ENCODE measurements at places on chromosomes 13 and 19.

GRCh38 chr13:23570921-23571315 lies 706 bp downstream of the TNFRSF19 start:
- DNase-seq, result no peak

DNA sequence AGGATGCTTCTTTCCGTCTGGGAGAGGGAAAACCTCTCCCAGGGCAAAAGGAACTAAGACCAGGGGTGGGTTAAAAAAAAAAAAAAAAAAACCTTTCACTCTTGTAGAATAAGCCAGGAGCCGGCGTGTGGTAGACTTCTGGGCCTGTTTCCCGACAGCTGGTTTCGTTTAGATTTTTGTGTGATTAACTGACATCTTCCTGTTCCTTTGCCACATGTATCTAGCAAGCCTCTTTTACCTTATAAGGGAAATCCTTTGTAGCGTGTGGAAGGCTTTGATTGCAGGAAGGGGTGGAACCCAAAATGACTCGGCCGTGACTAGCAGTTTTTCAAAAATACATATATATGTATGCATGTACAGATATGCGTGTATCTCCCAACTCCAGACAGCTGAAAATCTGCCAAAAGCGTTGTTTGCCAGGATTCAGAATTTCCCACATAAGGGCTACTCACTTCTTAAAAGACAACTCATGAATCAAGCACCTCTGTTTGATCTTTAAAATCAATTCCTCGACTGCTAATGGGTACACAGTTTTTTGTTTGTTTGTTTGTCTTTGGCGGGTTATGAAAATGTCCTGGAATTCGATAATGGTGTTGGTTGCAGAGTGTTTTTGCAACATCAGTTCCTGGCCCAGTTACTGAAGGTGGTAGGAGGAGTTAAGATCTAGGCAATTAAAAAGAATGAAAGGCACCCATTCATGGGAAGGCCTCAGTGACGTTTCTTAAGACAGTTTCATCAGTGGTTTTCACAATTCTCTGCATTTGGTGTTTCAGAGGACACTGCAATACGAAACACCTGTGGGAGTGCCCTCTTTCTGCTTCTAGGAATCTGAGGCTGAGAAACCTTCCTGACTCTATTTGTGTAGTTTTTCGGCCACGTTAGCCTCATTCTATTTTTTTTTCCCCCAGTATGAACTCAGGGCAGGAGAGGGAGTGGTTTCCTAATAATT lies 2.7 kb downstream of the TPM4 start:
- DNase-seq, result peak; percentile 48

DNA sequence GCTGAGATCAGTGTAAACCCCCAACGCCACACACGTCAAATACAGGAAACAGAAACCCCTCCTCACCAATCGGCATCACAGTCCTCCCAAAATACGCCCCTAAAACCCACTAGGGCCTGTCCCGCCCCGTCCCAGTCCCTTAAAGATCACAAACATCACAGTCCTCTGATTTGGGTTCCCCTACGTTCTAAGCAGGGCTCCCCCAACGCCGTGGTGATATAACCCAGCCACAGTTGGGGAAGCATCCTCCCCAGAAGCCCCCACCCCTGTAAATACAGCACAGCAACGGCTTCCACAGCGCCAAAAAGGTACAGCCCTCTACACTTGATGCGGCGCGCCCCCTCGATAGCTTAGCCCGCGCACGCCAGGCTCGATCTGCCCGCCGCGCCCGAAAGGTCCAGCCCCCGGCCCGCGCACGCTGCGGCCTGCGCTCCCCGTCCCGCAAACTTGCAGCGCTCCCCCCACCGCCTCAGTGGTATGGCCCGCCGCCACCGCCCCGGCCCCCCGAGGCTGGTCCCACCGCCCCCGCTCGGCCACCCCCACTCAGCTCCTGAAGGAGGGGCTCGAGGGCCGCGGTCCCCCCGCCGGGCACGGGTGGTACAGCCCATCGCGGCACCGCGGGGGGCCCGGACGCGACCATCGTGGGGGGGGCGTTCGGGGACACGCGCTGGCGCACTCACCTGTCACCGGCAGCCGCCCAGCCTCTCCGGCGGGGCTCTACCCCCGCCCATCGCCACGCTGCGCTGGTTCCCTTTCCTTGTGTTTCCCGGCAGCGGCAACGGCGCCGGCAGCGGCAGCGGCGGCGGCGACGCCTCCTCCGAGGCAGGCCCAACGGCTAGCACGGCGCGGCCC lies at the start of gene AKT2:
Gene AKT2 (minus strand): TSS at position 845 of the 852 bp plus-strand sequence. CDS start 20,078 bp downstream, outside the sequence.
- DNase-seq, result peak; percentile 51

DNA sequence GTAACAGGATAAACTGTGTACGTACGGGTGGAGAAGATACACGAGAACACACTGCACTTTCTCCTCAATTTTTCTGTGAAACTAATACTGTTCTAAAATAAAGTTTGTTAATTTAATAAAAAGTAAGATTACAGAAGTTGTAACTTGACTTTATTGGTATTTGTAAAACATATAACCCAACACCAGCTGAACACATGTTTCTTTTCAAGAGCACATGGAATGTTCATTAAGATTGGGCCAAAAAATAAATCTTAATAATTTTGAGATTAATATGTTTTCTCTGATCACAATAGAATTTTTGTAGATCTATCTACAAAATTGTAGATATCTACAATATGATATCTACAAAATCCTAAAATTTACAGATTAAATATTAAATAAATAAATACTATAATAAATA lies 55.1 kb upstream of the ZNF599 start:
- no peak for DNase-seq

GRCh38 chr13:67353031-67353430 lies 122.9 kb upstream of the PCDH9 start:
- no peak for DNase-seq

DNA sequence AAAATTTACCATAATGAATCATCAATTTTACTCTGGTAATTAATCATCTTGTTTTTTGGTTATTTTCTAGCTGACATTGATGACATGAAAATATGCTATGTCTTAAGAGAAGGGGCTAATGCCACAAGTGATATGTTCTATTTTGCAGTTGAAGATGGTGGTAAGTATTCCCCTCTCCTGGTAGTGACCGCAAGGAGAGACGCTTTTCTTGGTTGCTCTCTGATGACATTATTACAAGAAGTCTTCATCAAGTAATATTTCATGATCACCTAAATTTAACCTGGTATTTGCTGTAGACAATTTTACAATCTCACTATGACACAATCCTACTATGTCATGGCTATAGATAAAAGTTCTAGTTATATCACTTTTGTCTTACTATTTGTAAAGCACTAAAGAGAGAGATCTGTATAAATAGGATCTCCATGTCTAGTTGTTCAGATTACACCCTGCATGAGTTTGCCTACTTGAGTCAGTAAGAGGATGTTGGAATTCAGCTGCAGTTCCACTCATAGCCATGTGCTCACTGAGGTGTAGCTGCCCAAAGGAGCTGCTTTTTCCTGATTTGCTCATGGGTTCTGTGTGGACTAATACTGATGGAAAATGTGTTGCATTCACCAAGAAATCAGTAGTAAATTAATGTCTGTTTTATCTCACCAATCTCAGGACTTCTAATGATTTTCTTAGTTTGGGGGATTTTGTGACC lies 10.9 kb downstream of the FREM2 start:
- DNase-seq, result no peak

DNA sequence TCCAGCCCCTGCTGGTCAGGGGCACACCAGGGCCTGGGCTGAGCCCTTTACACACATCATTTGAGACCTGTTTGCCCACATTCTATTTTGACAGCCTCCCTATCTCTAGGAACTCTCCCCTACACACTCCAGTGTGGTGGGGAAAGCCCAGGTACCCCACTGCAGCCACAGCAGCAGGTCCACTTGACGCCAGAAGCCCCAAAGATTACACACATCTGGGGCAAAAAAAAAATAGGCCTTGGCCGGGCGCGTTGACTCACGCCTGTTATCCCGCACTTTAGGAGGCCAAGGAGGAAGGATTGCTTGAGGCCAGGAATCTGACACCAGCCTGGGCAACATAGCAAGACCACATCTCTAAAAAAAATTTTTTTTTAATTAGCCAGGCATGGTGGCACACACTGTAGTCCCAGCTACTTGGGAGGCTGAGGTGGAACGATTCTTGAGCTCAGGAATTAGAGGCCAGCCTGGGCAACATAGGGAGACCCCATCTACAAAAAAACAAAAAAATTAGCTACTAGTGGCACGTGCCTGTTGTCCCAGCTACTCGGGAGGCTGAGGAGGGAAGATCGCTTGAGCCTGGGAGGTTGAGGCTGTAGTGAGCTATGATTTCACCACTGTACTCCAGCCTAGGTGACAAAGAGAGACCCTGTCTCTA lies 18.0 kb upstream of the CD22 start:
- no peak for DNase-seq

GRCh38 chr13:63696055-63696454 lies 2280.4 kb upstream of the PCDH20 start:
- DNase-seq, result no peak

GRCh38 chr19:45999653-46000121 lies 4.4 kb downstream of the CCDC61 start:
- no peak for DNase-seq

DNA sequence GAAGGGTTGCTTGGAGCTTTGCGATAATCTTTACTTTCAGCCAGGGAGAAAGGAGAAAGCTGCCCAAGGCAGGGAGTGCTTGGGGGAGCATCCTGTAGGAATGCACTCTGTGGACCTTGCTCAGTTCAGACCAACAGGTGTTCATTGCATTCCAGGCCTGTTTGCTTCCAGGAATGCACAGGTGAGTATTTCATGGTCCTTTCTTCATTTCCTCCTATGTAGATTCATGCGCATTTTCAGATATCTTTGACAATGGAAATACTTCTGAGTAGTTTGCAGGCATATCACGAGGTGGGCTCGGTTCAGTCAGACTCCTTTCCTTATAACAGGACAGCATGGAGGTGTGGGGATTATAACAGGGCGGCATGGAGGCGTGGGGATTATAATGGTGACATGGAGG lies 254.8 kb downstream of the FGF9 start:
- DNase-seq, result no peak

DNA sequence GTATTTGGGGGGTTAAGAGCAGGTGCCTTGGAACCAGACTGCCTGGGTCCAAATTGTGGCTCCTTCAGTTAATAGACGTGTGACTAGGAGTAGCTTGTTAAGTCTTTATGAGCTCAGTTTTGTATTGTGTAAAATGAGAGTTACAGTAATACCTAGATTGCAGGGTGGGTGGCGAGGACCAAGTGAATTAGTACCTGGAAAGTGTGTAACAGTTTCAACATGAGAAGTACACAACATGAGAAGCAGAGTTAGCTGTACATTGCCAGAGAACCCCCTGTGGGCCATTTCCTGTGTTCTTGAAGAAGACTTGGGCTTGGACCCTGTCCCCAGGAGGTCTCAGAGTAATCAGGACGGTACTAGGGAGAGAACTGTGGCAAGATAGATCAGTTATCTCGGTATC lies 36.8 kb downstream of the PPP2R1A start:
- no peak for DNase-seq

DNA sequence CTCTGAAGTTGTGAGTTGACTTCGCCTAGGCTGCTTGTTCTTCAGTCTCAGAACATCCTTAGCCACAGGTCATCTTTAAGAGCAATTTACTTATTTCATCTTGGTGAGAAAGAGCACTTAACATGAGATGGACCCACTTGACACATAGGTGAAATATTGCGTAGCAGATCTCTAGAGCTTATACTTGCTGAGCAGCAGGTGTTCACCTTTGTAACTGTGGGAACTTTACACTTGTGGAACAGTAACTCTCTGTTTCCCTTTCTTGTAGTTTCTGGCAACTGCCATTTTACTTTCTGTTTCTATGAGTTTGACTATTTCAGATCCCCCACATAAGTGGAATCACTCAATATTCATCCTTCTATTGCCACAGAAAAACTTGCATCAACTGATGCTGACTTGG lies 95.7 kb downstream of the SLC10A2 start:
- no peak for DNase-seq

- DNase-seq, result no peak
Observed at GRCh38 chr19:17450264-17451075, 2.0 kb upstream of the TMEM221 start.

GRCh38 chr19:24052811-24053210 lies 34.2 kb upstream of the ZNF254 start:
- DNase-seq, result no peak

- no peak for DNase-seq
Observed at GRCh38 chr19:55520691-55521292, 16.1 kb downstream of the SBK2 start.

- DNase-seq, result no peak
Observed at GRCh38 chr13:74306496-74306895, 172.3 kb upstream of the KLF12 start.

Data from T-helper 17 cell (primary cell).